C1 segment of cervical spinal cord (tissue), 14 donors: ENCODE measurements at places on chromosomes 6 and 20.

DNA sequence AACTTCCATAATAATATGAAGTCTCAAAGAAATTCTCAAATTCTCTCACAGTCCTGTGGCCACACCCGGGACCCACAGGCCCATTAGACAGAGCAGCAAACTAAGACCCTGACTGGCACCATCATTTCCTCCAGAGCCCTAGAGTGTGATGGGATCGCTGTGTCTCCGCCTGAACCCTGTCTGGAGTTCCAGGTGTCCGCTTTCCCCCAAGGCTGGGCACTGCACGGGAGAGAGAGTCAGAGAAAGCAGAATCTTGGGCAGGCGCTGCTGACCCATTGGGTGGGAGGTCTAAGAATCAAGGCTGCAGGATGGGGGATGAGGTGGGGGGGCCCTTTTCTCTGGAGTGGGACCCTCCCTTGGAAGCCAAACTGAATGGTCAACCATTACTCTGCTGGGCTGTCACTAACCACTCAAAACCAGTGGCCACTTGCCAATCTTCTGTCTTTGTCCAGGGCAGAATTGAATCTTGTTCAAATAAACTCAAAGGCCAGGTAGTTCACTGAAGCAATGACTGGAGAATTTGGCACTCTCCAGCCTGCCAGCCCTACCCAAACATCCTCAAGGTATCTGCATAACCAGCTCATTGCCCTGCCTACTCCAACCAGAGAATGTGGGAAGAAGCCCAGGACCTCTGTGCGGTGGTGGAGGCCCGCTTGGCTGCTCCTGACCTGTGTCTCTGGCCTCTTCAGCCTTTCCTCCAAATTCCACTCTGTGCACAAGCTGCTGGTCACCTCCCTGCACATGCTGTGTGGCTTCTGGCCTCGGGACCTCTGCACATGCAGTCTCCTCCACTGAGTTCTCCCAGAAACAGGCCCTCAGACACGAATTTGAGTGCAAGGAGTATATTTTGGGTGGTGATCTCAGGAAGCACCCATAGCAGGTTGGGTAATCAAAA, 141.1 kb downstream of the CEBPB start:
- no peak for DNase-seq

GRCh38 chr6:112744827-112745226, 397.7 kb downstream of the RFPL4B start:
- no peak for DNase-seq

GRCh38 chr6:136039185-136039584, 187.7 kb downstream of the PDE7B start:
- DNase-seq: no peak

DNA sequence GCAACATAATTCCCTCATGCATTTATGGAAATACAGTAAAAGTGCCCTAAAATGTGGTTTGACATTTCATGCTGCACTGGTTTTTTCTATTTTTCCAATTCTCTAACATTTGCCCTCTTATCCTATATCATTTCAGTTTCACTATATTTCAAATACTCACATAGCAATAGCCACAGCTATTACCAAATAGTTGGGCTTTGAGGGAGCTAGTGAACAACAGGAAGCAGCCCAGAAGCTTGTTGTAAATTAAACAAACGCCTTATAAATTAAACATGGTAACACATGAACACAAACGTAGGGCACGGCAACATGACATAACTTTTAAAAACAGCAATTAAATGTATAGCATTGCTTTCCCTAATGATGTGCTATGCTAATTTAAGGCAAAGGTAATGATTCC, 469.0 kb downstream of the CDC5L start:
- DNase-seq: no peak

DNA sequence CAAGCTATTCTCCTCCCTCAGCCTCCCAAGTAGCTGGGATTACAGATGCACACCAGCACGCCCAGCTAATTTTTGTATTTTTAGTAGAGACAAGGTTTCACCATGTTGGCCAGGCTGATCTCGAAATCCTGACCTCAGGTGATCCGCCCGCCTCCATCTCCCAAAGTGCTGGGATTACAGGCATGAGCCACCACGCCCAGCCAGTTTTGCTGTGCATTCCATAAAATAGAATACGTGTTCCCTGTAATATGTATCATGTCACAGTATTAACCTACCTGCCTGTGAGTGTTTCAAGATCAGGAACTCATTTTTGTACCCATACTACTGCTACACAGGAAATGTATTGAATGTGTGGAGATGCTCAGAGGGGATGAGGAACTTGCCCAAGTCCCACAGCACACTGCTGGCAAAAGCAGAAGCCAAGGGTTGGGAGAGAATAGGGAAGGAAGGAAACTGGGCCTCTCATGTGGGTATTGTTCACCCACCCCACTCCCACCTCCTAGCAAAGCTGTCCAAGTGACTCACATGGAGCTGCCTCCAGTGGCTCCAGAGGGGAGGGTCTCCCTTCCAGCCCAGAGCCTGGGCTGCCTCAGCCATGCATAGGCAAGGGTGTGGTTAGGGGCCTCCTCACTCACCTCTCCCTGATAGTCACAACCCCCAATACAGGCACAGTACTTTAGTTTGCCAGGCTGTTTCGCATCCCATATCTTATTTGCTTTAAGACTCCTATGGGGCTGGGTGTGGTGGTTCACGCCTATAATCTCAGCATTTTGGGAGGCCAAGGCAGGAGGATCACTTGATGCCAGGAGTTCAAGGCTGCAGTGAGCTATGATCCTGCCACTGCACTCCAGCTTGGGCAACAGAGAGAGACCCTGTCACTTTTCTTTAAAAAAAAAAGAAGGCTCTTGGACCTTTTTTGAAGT, 9.4 kb downstream of the HM13 start:
- no peak for DNase-seq

- DNase-seq: no peak
Measured at GRCh38 chr6:80622641-80623040, 516.2 kb downstream of the BCKDHB start.

GRCh38 chr6:159602431-159603041, 90.5 kb downstream of the SOD2 start:
- DNase-seq: no peak

GRCh38 chr6:131945971-131946370, 5.2 kb downstream of the CCN2 start:
- DNase-seq: no peak

DNA sequence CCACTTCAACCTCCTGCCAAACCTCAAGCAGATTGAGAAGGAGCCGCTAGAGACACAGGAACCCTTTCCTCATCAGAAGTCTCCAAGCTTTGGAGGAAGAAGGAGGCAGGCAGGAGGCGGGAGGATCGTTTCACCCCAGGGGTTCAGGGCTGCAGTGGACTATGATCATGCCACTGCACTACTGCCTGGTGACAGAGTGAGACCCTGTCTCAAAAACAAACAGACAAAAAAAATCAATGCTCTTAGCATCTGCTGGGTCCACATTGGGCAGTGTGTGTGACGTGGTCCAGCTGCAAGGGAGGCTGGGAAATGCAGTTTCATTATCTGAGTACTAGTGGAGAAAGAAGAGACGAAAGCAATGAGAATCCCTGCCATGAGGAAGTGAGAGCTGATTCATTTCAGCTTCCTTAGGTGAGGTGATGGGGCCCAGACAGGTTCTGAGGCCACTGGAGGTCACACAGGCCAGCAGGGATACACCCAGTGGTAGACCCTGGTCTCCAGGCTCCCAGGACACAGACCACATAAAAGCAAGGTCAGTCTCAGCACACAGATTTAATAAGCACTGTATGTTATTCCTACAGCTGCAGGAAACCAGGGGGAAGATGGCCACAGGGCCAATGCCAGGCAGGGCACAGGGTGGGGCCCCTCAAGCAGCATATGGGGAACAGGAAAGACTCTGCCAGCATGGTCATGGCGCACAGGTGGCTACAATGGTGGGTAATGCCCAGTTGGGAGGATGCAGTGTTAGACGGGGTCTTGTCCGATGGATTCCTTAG, 4.3 kb downstream of the GFRA4 start:
- DNase-seq: no peak

- no peak for DNase-seq
Measured at GRCh38 chr6:79450984-79451383, 86.2 kb downstream of the LCA5 start.

GRCh38 chr20:50837532-50838321, 42.9 kb downstream of the BCAS4 start:
- DNase-seq: no peak
